NCI-H460 (cell line): ENCODE measurements at places on chromosomes 5 and 9.

- no peak for DNase-seq
Observed at GRCh38 chr9:114060070-114060469, 18.0 kb downstream of the AMBP start.

DNA sequence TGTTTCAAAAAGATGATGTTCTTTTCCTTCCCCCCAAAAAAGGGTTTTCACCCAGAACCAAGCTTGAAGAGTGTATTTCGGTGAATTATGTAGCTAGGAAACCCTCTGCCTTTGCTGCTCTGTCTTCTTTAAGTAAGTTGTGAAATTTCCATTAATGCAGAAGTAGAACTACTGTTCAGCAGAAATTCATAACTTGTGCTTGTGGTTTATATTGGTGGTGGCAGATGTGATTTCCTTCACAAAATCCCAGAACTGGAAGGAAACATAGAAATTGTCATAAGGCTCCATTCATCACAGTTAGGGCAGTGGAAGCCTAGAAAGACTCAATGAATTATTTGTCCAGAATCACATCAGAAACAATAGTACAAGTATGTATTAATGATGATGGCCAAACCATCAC lies 42.1 kb upstream of the DAB2 start:
- no peak for DNase-seq

GRCh38 chr9:103942651-103943050 lies 151.5 kb upstream of the SMC2 start:
- no peak for DNase-seq

GRCh38 chr5:113089653-113090335 lies 113.2 kb downstream of the DCP2 start:
- no peak for DNase-seq
